ENCODE measurements at places on chromosomes 3 and 15. TPM values are rescaled to one million over a fixed set of nuclear protein-coding genes. Genes with fewer than 3 reads are reported as not detected.

The SYNPR gene
- 0.90 TPM for total RNA-seq

- no peaks in the 10 kb centered on the region for H3K36me3 ChIP-seq
- no peak for DNase-seq
Measured at GRCh38 chr3:20145874-20146273, 40.1 kb downstream of the SGO1 start.

DNA sequence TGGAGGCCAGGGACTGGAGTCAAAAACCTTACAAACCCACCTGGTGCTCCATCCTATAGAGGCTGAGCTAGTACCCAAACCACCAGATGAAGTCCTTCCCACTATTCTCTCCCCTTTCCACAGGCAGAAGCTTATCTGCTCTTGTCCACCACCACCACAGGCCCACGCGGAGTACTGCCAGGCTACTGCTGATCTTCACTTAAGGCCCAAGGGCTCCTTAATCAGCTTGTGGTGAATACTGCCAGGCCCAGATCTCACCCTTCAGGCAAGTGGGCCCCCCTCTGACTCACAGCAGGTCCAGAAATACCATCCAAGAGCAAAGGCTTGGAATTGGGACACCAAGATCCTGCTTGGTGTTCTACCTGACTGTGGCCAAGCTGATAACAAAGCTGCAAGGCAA, 598.1 kb upstream of the CBLB start:
- no peaks in the 10 kb centered on the region for H3K27me3 ChIP-seq
- DNase-seq = no peak
- no peak overlapping the region for H3K27ac ChIP-seq
- no peaks in the 10 kb centered on the region for H3K4me1 ChIP-seq
- no peak overlapping the region for H3K4me3 ChIP-seq

DNA sequence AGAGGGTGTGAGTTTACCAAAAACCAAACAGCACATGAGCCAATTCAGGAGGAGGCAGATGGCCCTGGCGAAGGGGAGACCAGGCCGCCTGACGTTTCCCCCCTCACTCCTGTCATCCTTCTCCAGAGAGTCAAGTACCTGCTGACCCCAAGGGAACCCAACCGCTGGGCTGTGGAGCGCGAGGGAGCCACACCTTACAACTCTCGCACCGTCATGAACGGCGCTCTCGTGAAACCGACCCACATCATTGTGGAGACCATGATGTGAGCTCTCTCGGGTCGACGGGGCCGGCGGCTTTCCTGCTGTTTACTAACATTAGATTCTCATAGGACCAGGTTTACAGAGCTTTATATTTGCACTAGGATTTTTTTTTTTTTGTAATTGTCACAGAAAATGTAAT, 55.4 kb downstream of the GRIP2 start:
- H3K27me3 ChIP-seq = no peaks in the 10 kb centered on the region
- H3K4me3 ChIP-seq = no peak overlapping the region
- peaks cover 28% of the 10 kb centered on the region for H3K36me3 ChIP-seq
- no peak for DNase-seq

The JMJD7 gene
- total RNA-seq = 9.4 TPM

- no peaks in the 10 kb centered on the region for H3K4me1 ChIP-seq
- no peaks in the 10 kb centered on the region for H3K36me3 ChIP-seq
- H3K27ac ChIP-seq = no peak overlapping the region
- DNase-seq = no peak
- H3K4me3 ChIP-seq = no peak overlapping the region
Measured at GRCh38 chr3:144553301-144553700, 581.7 kb downstream of the DIPK2A start.

- no peaks in the 10 kb centered on the region for H3K36me3 ChIP-seq
- no peaks in the 10 kb centered on the region for H3K4me1 ChIP-seq
- H3K4me3 ChIP-seq = no peak overlapping the region
Measured at GRCh38 chr3:81869382-81869781, 107.9 kb upstream of the GBE1 start.

GRCh38 chr3:188584162-188584529, 430.2 kb downstream of the LPP start:
- no peaks in the 10 kb centered on the region for H3K4me1 ChIP-seq
- no peaks in the 10 kb centered on the region for H3K27me3 ChIP-seq
- H3K36me3 ChIP-seq = no peaks in the 10 kb centered on the region
- H3K27ac ChIP-seq = no peak overlapping the region
- no peak for DNase-seq

The GABRB3 gene
- total RNA-seq = not detected

The CNTN3 gene
- not detected for total RNA-seq

DNA sequence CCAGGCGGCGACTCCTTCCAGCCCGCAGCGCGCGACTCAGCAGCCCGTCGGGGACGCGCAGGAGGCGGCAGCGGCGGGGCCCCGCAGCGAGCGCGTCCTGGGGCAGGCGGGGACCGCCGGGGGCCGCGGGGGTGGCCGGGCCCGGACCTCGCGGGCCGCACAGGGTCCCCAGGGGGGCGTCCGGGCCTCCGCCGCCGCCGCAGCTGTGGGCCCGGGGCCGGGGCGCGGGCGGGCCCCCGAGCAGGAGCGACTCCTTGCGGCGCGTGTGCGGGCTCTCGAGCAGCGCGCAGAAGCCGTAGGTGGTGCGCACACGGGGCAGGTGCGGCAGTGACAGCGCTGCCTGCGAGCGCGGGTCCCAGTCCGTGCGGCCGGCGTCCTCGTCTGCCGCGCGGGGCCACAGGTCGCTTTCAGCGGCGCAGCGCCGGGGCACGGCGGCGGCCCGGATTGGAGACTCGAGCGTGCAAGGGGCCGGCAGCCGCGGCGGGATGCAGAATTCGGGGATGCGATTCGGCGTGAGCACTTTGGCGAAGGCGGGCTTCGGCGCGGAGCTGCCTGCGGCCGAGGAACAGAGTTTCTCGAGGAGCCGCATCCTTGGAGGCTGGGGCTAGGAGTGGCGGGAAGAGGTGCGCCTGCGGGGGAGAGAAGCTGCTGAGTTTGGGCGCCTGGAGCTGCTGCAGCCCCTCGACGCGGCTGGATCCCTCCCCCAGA, 535 bp downstream of the C2CD4B start:
- peak overlapping the region; percentile 96 for H3K27ac ChIP-seq
- H3K4me3 ChIP-seq = peak overlapping the region; percentile 94
- no peaks in the 10 kb centered on the region for H3K27me3 ChIP-seq
- peak; percentile 47 for DNase-seq
- H3K36me3 ChIP-seq = peaks cover 42% of the 10 kb centered on the region

The MESP2 gene
- not detected for total RNA-seq

The POLG gene
- 92.3 TPM for total RNA-seq

DNA sequence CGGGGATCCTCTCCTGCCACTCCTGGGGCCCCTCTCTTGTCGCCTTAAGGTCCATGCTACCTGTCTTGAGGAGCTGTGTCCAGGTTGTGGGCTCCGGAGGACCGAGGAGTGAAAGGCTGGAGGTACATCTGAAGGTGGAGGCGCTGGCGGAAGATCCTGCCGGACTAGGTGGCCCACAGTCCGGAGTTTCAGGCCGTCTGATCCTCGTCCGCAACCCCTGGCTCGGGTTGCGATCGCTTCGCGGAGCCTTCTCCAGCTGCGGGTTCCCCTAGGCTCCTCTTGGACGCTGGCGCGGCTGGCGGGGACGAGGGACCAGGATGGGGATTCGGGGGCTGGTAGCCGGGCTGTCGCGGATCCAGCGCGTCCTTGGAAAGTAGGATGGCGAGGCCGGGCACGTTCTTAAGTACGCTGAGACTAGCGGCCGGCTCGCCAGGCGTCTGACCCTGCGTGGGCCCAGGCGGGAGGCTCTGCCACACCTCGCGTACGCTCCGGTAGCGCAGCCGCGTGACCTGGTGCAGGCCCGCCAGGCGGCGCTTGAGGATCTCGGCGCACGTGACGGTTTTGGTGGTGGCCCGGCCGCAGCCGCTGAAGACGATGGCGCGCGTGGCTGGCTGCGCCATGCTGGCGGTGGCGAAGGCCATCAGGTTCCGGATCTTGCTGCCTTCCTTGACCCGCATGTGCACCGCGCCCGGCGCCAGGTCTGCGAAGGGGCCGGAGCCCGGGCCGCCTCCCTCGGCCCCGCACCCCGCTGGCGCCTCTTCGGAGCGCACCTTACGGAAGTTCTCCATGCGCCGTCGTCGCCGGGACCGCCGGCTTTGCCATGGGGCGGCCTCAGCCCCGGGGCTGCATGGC, 550 bp downstream of the RPP25 start:
- peak overlapping the region; percentile 71 for H3K4me3 ChIP-seq
- peaks cover 32% of the 10 kb centered on the region for H3K27me3 ChIP-seq
- peaks cover 32% of the 10 kb centered on the region for H3K4me1 ChIP-seq
- DNase-seq = peak; percentile 83

The CKMT1B gene
- total RNA-seq = 5.4 TPM

The PRR20G gene
- total RNA-seq = not detected

- H3K27ac ChIP-seq = no peak overlapping the region
- no peaks in the 10 kb centered on the region for H3K27me3 ChIP-seq
- no peaks in the 10 kb centered on the region for H3K36me3 ChIP-seq
- peaks cover 10% of the 10 kb centered on the region for H3K4me1 ChIP-seq
Measured at GRCh38 chr3:44521721-44522120, 33.3 kb upstream of the ZKSCAN7 start.

DNA sequence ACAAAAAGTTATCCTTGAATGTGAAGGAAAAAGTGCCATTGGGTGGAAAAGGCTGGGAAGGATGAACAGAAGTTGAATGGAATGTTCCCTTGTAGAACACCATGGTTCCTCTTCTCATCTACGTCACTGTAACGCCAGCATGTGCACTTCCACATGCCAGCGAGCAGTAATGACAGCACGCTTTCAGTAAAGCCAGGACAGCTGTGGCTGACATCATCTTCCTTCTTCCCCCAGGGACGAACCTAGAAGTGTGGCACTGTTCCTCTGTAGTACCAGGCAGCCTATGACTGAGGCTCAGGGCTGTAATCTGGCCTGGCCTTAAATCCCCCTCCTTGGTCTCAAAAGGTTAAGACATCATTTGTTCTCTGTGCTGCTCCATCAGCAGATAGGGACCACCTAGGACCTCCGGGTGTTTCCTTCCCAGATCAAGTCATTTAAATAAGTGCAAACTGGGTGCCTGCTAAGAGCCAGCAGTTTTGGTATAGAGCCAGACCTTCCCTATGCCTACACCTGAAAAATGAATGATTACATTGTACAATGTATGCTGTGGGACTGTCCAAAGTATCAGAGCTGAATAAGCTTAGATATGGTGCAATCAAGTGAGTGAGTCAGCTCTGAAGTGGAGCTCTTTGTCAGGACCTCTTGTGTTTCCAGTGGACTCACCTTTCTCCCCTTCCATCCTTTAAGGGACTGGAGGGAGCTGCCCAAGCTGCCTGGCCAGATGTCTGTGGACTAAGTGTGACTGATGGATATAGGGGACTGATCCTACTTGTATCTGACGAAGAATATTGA, 5.6 kb upstream of the SRPRB start:
- H3K27me3 ChIP-seq = peaks cover 36% of the 10 kb centered on the region
- DNase-seq = peak; percentile 44
- no peaks in the 10 kb centered on the region for H3K36me3 ChIP-seq
- H3K4me3 ChIP-seq = no peak overlapping the region
- H3K27ac ChIP-seq = no peak overlapping the region
- H3K4me1 ChIP-seq = peaks cover 10% of the 10 kb centered on the region

The TRIM59 gene
- 20.8 TPM for total RNA-seq

All from Calu3 (cell line).